Osteoblast (primary cell): ENCODE measurements at places on chromosomes 12 and 14. TPM values are rescaled to one million over a fixed set of nuclear protein-coding genes. Genes with fewer than 3 reads are reported as not detected.

- no peak for DNase-seq
Observed at GRCh38 chr12:117329756-117330155, 31.7 kb downstream of the NOS1 start.

Gene FICD
- total RNA-seq: 5.4 and 7.7 TPM in 2 replicates

GRCh38 chr14:50516091-50516490 is 16.3 kb downstream of the MAP4K5 start:
- no peak for DNase-seq

DNA sequence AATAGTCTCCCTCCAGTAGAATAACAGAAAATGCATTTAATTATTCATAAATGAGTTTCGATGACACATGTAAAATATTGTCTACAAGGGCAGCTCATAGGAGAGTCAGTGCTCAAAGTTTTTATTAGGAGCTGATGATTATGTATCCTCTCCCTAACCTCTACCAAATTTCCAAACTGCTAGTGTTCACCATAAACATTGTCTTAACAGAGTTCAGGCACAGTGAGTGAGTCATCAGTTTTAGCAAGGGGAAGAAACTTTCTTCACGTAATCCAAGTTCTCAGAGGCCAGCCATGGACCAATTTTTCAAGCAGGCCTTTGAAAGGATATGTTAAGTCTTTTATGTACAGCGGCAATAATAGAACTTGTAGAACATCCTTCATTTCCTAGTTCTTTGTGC is 649.2 kb upstream of the MIS18BP1 start:
- DNase-seq: no peak

DNA sequence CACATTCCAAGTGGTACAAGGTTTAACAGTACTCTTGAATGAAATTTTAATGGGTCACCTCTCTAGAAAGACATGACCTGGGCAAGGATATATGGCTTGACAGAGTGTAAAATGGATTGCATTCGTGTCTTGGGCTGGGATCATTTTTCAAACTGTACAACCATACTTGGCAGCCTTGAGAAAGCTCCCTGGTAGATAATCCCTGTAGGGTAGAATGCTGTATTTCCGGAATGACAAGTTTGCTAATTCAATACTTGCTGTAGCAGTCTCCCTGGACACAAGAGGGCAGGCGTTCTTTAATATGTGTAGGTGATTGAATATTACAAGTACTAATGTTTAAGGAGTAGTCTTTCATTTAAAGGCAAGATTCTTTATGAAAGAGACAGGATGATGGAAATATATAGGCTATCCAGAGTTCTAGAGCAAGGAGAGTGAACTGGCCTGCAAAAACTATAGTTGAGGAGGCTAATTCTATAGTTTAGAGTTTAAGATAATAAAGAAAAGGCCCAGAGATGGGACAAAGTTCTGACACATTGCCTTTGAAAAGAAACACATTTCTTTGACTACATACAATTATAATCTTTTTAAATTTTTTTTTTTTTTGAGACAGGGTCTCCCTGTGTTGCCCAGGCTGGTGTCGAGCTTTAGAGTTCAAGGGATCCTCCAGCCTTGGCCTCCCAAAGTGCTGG is 53.4 kb downstream of the PLBD1 start:
- DNase-seq: peak; percentile 77

DNA sequence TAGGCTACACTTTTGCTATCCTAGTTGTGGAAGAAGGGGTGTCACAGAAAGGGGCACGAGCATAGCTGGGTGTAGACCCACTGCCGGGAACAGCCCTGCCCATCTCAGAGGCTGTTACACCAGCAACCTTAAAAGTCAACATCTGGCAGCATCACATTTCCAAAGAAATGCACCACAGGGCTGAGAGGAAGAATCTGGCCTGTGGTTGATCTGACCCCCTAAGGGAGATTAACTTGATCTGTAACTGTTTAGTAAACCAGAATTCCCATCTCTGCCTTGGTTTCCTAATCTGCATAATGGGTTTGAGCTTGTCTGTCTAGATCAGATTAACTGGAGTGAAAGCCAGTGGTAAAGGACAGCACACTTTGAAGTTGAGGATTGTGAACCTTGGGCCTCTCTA is 1.3 kb downstream of the LRP1-AS start:
- peak; percentile 63 for DNase-seq

GRCh38 chr12:104133321-104133720 is 4.7 kb downstream of the NFYB start:
- no peak for DNase-seq

- DNase-seq: peak; percentile 79
Observed at GRCh38 chr12:122987086-122987951, 6.8 kb downstream of the ARL6IP4 start.

- no peak for DNase-seq
Observed at GRCh38 chr12:121608301-121608700, 18.0 kb upstream of the ORAI1 start.

DNA sequence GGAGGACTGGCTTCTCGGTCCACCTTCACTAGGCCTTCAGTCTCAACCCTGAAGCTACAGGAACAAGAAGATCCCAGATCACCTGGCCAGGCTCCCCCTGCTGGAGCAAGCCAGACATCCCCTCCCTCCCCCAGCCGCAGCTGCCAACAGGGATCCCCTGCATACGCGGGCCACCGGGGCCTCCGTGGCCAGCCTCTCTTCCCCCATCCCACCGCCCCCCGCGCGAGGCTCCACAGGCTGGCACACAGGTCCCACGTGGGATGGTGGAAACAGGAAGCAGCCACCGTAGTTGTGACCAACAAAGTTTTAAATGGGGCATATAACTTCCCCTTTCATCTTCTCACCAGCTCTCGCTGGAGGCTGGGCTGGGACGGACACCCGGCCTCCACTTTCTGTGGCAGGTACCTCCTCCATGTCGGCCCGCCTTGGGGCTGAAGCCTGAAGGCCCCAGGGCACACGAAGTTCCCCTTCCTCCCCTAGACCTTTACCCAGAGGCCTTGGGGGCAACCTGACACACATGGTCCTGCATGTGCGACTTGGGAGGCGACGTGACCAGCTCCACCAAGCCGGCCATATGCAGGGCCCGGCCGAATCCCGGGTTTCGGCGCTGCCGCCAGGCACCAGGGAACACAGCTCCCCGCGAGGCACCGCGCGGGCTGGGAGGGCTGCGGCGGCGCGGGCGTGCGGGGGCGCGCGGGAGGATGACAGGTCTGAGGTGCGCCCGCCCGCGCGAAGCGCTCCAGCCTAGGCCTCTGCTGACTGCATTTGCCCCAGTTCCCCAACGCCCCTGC is 44.4 kb upstream of the PNMA1 start:
- DNase-seq: peak; percentile 95

DNA sequence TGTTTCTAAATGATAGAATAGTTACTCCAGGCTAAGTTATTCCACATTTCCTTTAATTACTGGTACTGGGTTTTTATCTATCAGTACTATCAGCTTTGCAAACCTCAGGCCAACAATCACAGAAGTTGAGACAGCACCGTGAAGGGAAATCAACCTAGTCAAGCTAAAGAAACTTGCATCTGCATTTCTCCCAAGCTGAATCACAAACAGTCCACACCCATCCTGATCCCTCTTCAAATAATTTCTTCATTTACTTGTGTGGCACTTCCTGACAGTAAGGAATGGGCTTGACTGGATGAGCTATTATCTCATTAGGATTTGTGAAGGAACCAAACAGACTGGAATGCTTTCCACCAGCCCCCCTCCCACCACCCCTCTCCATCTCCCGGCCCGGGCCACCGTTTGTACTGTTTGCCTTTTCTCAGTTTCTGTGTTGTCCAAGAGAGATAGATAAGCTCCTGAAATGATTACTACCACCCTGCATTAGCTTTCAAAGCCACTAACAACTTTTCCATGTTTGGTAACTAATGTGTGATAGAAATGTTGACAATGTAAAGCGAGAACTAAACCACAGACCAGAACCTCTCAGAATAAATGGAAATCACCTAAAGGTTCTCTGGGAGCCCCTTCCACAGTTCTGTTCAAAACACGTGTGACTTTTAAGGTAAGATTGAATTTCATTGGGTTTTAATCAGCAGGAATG is 236.3 kb downstream of the SLC25A21 start:
- DNase-seq: no peak

DNA sequence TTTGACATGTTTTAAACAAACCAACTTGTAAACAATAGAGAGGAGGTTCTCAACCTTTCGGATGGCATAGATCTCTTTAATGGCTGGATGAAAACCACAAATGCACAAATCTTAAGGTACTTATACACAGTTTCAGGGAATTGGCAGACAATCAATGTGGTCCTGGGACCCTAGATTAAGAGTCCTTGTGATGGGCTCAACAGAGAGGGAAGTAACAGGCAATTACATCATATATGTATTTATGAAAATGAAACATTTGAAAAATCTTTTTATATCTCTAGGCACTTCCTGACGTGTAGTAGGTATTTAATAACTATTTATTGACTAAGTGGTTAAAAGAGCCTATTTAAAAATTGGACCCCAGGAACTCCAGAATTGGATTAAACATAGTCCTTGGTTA is 897 bp downstream of the ACTR10 start:
- DNase-seq: peak; percentile 41

DNA sequence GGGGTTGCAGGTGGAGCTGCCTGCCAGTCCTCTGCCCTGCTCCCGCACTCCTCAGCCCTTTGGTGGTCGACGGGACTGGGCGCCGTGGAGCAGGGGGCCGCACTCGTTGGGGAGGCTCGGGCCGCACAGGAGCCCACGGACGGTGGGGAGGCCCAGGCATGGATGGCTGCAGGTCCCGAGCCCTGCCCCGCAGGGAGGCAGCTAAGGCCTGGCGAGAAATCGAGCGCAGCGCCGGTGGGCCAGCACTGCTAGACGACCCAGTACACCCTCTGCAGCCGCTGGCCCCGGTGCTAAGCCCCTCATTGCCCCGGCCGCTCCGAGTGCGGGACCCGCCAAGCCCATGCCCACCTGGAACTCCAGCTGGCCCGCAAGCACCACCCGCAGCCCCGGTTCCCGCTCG is 221.8 kb downstream of the BTG1 start:
- no peak for DNase-seq

- DNase-seq: peak; percentile 69
Observed at GRCh38 chr12:643475-644302, 19.6 kb downstream of the NINJ2 start.

DNA sequence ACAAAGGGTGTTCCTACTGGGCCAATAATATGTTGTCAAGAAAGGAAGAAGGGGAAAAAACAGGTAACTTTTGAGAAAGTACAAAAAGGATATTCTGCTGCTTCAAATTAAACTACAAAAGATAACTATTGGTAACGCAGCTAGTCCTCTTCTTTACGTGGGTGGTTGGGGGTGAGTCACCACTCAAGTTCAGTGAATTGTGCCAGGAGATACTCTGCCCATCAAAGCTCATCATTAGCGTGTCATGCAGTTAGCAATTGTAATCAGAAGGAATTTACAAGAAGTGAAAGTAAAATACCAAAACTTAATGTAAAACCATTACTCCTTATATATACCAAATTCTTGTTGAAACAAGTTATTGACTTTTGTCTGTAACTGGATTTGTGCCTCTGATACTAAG is 342.0 kb downstream of the NPAS3 start:
- DNase-seq: no peak

Gene RFLNA
- 15.9 and 16.2 TPM in 2 replicates for total RNA-seq
